ENCODE measurements at places on chromosomes 1 and 21.

GRCh38 chr1:97820470-97821188, 100.2 kb downstream of the DPYD start:
- DNase-seq, result peak; percentile 59

GRCh38 chr1:179091691-179092165, 9.9 kb downstream of the TOR3A start:
- peak; percentile 36 for DNase-seq

- DNase-seq, result no peak
These were observed 131.2 kb downstream of the PIK3R3 start for GRCh38 chr1:46001081-46001785.

- DNase-seq, result no peak
These were observed 6.7 kb upstream of the ABCG1 start for GRCh38 chr21:42212266-42212665.

DNA sequence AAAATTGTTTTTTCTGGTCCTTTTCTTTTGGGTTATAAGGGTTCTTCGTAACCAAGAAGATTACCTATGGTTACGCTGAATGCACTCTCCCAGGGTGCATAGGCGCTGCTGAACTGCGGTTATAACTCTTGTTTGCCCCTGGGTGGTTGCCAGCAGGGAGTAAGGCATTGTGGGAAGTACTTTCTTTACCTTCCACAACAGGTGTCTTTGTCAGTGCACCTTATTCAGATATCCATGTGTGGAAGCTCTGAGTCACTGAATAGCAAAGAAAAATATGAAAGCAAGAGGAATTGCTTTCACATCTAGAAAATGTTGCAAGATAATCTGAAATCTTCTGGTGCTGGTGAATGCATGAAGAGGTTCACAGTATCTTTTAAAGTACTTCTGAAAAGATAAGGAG, 124.4 kb upstream of the CACYBP start:
- DNase-seq, result no peak

GRCh38 chr1:233027046-233027445, 76.6 kb downstream of the NTPCR start:
- DNase-seq, result no peak

- DNase-seq, result no peak
These were observed 69.8 kb downstream of the MPZL1 start for GRCh38 chr1:167791281-167792187.

GRCh38 chr1:156697481-156697880, 7.9 kb downstream of the CRABP2 start:
- no peak for DNase-seq

GRCh38 chr1:203408486-203409481, 57.9 kb upstream of the FMOD start:
- peak; percentile 82 for DNase-seq

- DNase-seq, result no peak
These were observed 16.5 kb upstream of the UBE2U start for GRCh38 chr1:64186898-64187280.

DNA sequence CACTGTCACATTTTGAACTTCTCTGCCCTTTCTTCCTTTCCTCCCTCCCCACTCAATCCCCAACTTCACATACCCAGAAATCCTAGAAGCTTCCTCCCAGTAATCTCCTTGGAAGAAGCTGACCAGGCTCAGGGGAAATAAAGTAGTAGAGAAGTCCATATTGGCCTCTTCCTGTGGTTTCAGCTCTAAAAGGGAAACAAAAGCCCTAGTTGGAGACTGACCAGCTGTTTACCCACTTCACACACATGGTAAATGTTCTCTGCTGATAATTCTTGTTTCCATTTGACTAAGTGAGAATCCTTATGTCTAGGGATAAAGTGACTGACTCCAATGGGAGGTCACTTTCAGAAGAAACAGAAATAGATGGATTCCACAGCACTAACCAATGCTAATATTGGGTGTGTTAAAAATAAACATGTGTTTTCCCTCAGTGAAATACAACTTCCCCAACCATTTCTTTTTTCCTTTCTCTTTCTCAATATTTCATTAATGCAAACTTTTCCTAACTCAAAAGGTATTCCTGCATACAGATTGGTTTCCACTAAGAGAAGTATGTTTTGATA, 178.9 kb upstream of the DPT start:
- no peak for DNase-seq

GRCh38 chr1:231487019-231487418, 41.5 kb upstream of the TSNAX start:
- peak; percentile 55 for DNase-seq

GRCh38 chr1:237613984-237614383, 276.7 kb downstream of the ZP4 start:
- no peak for DNase-seq

GRCh38 chr1:3641046-3641760, 8.7 kb downstream of the WRAP73 start:
- DNase-seq, result no peak

- DNase-seq, result peak; percentile 73
These were observed 17.2 kb upstream of the RASSF5 start for GRCh38 chr1:206489980-206490770.

DNA sequence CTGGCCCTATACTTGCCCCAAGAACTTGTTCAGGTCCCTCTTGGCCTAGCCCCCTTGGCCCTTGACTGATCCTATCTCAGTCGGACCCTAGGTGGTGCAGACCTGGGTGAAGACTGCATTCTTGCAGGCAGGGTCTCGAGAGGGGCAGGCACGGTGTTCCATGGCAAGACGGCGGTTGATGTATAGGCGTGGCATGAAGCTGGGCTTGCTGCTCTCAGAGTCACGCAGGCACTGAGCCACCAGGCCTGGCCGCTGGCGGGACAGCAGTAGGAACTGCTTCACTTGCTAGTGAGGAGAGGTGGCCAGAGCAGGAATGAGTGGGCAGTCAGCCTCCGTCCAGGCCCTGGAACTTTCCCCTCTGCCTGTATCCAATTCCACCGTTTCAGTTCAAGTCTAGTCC, 3.8 kb downstream of the HECTD3 start:
- no peak for DNase-seq

- DNase-seq, result peak; percentile 73
These were observed 5.3 kb downstream of the PSRC1 start for GRCh38 chr1:109277434-109278204.

DNA sequence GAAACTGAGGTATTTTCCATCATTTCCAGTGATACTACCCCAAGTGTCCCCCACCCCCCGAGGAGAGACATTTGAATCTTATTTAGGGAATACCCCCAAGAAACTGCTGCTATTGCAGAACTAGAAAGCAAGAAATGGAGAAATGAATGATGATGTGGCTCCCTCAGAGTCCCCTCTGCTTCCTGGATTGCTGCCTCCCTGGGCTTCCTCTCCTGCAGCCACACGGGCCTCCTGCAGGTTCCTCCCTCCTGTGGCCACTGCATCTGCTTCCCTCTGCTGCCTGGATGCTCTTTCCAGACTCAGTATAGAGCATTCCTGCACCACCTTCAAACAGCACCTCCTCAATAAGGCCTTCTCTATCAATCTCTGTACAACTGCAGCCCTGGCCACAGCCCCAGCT, 69.3 kb downstream of the SLC25A24 start:
- no peak for DNase-seq

GRCh38 chr1:87204921-87205320, 123.8 kb upstream of the LMO4 start:
- DNase-seq, result no peak

DNA sequence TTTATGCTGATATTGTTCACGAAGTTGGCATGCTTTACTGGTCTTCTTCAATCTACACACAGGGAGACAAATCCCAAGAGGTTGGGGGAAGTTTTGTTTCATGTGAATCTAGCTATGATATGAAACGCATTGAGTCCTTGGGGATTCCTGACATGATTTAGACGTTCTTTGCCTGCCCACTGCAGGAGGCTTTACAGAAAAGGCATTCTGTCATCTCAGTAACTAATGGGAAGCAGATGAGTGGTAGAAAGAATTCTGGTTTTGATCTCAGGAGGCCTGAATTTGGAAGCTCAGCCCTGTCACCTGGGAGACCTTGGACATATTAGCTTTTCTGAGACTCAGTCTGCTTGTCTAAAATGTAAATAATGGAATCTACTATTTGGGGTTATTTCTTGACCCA, 383.0 kb upstream of the NFIA start:
- DNase-seq, result no peak

- DNase-seq, result no peak
These were observed 89.8 kb downstream of the DHRS3 start for GRCh38 chr1:12528021-12528852.

- DNase-seq, result no peak
These were observed 153.8 kb upstream of the C1orf105 start for GRCh38 chr1:172266528-172267174.

DNA sequence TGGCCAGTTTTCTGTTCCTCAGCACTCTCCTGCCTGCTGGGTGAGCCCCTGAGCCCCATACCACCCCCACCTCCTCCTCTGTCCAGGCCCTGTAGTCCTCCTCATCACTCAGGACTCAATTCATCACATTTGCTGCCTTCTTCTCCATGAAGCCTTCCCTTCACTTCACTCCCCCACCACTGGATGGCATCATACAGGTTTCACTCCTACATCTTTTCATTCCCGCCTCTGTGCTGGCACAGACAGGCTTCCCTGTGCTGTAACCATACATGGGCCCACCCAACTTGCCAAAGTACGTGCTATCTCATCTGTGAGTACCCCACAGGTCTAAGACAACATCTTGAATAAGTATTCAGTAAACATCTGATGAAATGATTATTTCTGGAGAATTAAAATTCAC, 56.9 kb downstream of the SLC45A1 start:
- DNase-seq, result peak; percentile 72

DNA sequence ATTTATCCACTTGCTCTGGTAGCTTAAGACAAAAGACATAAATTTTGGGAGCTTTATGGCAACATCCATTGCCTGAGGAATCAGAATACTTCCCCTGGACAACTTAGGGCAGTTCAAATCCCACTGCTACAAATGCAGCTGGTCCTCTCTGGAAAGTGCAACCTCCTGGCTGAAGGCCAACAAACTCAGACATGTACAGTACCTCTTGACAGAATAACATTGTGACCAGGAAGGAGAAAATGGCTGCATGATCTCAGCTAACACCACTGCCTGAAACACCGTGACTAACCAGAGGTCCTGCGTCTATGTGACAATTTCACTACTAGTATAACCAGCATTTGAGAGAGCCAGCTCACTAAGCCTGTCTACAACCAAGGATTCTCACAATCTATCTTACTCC, 218.9 kb downstream of the CRB1 start:
- DNase-seq, result peak; percentile 58

GRCh38 chr1:165313903-165314302, 42.6 kb downstream of the LMX1A start:
- no peak for DNase-seq

- no peak for DNase-seq
These were observed 72.7 kb upstream of the CNN3 start for GRCh38 chr1:94999456-95000131.

DNA sequence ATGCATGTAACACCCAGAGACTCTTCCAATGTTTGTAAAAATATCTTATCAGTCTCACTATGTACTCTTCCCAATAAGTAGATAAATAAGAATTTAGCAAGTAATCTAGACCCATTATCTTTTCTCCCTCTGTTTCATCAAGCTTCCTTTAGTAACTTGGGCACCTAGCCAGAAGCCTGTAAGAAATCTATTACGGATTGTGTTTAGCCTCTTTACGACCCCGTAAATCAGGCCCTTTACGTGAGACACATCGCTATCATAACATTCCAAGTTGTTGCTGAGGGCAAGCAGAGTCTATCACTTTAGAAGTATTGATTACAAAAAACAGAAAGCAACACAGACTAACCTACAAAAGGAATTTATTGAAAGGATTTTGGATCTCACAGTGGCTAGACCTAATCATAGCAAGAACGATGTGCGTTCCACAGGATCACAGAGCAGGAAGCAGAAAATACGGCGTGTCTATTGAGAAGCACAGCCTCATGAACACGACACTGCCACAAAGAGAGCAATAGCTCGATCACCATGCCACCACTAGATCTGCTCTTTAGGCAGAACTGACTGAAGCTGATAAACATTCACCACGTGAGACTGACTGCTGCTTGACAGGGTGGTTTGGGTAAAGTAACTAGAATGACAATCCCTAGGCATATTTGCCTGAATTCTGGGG, 922.1 kb downstream of the AMY1C start:
- DNase-seq, result no peak

DNA sequence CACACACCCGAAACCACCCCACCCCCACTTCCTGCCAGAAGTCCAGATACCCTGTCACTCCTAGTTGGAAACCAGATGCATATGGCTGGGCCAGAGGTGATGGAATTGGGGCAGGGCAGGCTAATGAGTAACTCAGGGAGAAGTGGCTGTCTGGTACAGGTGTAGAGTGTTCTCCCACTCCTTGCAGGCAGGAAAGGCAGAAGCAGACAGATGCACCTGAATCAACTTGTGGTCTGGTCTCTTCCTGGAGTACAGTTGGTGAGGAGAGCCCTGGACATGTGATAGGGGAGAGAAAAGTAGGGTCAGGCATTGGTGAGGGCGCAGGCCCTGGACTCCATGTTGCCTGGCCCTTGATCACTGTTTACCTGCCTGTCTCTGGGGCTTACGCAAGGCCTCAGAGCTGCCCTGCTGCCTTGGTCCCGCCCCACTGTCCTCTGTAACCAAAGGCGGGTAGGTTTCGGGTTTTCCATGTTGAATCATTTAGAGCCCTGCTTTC, 2.5 kb downstream of the CGN start:
- peak; percentile 32 for DNase-seq

DNA sequence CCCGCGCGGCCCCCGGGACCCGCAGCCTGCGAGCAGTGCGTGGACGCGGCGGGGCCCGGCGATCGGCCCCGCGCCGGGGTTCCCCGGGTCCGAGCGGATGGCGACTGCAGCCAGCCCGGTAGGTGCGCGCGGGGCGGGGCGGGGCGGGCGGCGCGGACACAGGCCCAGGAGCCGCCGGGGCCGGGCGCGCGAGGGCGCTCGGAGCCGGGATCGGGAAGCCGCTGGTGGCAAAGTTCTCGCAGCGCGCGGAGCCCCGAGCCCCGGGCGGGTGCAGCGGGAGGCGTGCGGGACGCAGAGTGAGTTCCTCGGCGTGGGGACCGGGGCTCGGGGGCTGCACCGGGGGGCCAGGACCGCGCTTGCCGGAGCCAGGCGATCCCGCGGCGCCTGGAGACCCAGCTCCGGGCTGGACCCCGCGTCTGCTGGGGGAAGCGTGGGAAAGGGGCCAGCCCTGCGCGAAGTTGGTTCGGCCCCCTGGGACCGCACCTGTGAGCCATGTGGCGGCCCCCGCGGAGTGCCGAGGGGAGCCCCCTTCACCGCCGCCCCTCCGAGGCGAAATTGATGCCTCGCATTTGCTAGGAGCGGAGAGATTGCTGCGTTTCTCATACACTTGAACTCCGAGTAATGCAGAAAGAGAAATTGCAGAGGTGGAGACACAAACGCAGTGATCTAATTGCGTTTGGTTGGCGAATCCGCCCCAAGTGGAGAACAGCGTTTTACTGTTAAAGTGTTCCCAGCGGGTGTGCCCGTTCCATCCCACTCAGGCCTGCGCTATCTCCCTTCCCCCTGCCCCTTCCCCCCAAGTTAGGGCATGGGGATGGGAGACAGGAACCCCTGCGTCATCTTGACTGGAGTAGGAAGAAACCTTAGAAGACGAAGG, 228.9 kb upstream of the TMEM51 start:
- DNase-seq, result peak; percentile 59

Measured in lung microvascular endothelial cell (primary cell).